Stimulated activated CD8-positive, alpha-beta memory T cell treated with anti-CD3 and anti-CD28 coated beads, Interleukin-4, amount 100 ng/mL, for 48 hours (primary cell): ENCODE measurements at places on chromosomes 13 and 19.

DNA sequence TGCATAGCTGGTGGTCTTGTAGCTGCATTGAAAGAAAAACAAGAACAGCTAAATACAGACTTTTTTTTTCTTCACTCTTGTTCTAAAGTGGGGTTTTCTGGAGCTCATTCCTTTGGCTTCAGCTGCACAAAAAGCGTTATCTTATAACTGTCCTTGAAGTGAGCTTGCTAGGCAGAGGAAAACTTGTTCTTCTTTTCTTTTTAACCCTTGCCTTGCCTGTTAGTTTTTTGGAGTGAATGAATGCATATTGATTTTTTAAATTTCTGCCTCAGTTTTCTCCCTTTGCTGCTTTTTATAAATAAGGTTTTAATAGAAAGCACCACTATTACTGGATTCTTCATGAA is 1.5 kb downstream of the ZNF765 start:
- DNase-seq, result no peak

GRCh38 chr13:50592412-50593155 is 250.9 kb downstream of the DLEU7 start:
- DNase-seq, result no peak

- no peak for DNase-seq
Observed at GRCh38 chr13:48096670-48097069, 1.8 kb upstream of the MED4 start.

DNA sequence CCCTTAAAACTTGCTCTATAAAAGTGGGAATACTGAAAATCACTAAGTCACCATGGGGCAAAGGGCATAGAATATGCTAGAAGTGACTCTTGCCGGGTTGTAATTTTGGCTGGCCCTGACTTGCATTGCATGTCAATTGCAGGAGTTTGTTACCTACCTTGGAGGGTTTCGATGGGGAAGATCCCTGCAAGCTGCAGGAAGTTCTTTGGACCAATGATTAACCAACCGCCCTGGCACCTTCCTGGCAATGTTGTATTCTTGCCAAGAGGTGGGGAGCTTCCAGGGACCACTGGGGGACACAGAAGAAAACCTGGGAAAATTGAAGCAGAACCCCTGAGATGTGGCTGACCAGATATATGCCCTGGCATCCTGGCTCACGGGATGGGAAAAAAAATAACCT is 235.8 kb downstream of the B3GLCT start:
- DNase-seq, result no peak

DNA sequence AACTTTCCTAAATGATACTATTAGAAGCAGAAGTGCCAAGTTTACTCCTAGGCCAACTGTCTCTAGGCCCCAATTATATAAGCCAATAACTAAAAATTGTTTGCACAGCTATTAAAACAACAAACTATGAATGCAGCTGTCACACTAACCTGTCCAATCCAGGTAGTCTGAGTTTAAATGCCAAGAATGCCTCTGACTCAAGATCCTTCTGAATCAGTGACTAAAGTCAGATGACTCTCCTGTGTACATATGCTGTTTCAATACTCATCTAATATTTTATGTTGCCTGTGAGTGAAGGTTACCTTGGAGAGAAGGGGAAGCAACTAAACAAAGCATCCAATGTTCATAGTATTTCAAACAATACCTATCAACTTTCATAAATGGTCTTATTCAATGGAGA is 257.0 kb downstream of the ENOX1 start:
- DNase-seq, result no peak

GRCh38 chr13:34357435-34358232 is 539.7 kb downstream of the RFC3 start:
- DNase-seq, result no peak

- no peak for DNase-seq
Observed at GRCh38 chr19:40666803-40667438, 23.5 kb downstream of the NUMBL start.

- peak; percentile 89 for DNase-seq
Observed at GRCh38 chr19:53537521-53538377, at the start of gene ZNF331. Gene ZNF331 (plus strand): TSS chr19:53538145. CDS start chr19:53569377, 31,232 bp downstream.

DNA sequence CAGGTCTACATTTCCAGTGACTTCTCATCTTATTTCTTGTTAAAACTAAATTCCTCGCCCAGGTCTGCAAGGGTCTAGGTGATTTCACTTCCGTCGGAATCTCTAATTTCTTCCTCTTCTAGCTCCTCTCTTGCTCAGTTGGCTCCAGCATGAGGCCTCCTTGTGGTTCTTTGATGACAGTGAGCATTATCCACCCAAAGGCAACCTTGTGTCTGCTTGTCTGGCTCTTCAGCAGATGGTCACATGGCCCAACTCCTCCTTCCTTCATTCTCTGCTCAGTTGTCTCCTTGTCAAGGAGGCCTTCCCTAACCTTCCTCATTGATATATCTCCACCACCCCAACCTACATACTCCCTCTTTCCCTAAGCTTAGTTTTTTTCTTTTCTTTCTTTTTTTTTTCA is 1391.4 kb downstream of the EFNB2 start:
- DNase-seq, result no peak

DNA sequence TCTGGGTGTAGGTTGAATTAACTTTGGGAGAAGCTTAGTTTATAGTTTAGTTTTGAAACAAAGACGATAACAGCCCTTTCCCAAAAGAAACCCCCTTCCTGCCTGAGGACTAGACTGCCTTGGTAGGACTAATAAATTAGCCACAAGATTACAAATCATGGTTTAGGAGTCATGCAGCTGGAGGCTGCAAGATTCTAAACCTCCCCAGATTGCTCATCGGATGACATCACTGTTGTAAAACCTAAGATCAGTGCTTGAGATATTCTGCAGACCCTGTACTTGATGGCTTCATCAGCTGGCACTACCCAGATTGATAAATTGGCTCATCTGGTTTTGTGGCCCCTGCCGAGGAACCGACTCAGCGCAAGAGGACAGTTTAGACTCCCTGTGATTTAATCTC is 35.9 kb upstream of the MPHOSPH8 start:
- no peak for DNase-seq

- no peak for DNase-seq
Observed at GRCh38 chr19:53389978-53390377, 5.0 kb upstream of the ZNF765 start.

GRCh38 chr19:7505682-7506384 is 10.1 kb upstream of the ZNF358 start:
- peak; percentile 58 for DNase-seq

GRCh38 chr19:7989071-7989575 is 16.3 kb downstream of the ELAVL1 start:
- DNase-seq, result no peak

- peak; percentile 72 for DNase-seq
Observed at GRCh38 chr19:10086591-10087192, 575 bp downstream of the SHFL start.

DNA sequence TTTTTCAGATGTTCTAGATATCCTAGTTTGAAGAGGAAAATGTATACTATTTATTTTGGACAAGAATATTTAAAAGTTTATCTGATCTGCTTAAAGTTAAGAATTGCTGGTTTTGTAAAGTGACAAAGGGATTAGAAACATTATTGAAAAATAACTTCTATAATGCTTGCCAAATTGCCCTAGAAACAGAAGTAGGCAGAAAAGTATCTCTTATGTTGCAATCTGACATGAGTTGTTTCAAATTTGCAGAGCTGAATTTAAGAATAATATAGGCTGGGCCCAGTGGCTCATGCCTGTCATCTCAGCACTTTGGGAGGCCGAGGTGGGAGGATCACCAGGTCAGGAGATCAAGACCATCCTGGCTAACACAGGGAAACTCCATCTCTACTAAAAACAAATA is 777.1 kb downstream of the LIG4 start:
- DNase-seq, result no peak

DNA sequence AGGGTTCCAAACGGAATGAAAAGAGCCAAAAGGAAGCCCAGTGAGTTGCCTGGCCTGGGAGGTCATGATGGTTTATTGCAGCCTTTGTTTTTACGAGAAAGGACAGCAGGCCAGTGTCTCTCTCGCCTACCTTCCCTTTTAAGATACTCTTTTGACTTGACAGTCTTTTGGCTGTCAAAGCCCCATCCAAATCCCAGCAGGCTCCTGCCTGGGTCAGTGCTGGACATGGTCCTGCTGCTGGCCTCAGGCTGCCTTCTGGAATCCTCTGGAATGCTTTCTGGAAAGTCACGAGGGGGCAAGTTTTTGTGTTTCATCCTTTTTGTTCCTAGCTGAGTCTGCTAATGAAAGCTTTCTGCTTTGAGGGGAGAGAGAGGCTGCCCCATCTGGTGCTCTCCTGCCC is 444.8 kb downstream of the OLFM4 start:
- no peak for DNase-seq

DNA sequence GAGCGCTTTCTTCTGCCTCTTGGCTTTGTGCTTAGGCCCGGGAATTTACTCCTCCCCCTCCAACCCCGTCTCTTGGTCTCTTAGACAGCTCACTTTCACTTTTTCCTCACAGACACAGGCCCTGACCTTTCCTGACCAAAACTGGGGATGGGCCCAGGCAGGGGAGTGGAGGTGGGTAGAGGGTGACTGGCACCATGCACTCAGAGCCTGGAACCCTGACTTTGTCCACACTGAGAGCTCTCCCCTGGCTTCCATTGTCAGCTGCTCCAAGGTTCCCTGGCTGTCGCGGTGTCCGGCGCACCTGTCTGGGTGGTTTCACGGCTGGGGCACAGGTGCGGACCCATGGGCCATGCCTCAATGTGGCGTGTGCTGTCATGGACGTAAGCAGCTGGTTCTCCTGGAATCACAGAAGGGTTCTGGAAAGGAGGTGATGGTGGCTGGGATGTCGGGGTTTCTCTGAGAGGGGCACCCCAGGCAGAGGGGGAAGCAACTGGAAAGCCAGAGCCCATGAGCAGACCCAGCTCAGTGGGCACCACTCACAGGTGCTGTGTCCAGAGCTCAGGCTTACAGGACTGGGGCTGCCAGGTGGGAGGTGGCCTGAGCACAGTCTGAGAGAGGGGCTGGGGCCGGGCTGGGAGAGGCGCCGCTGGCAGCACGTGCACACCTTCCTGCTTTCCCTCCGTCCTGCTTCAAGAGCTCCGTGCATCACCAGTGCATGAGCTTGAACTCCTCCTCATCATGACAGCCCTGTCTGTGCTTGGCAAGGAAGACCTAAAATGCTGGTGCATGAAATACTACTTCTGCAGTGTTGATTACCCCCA is 28.0 kb upstream of the C1QTNF9 start:
- DNase-seq, result no peak

- DNase-seq, result no peak
Observed at GRCh38 chr13:25046985-25047511, 48.9 kb upstream of the PABPC3 start.

GRCh38 chr13:98273067-98273823 is 96.2 kb upstream of the RNF113B start:
- DNase-seq, result no peak

DNA sequence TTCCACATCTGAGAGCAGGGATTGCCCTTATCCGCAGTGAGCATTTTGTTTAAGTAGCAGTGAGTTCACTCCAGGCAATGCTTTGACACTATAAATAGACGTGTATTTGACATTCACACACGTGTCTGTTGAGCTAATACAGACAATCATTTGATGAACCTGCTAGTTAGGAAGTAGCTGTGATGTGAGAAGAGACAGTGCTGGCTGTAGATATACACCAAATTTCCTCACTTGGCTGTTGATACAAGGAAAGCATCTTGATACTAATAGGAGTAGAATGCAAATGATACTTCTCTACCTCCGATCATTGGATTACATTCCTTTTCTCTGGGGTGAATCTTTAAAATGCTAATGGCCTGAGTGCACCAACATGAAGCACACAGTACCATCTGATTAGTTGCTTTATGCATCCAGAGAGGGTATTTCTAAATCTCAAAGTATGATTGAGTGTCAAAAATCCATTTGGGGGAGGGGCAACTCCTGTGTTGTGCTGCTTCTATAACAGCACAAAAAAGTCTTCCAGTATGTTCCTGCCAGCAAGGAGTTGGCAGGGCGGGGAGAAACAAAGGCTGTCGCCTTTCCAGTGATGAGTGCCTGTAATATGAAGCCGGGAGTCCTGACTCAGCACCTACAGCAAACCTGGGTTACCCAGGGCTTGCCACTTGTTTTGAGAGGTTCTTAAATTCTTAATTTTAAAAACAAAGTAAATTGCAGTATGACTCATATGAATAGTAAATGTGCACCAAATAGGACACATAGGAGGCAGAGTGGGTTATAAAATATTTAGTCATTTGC is 7.0 kb downstream of the CUL4A start:
- no peak for DNase-seq

DNA sequence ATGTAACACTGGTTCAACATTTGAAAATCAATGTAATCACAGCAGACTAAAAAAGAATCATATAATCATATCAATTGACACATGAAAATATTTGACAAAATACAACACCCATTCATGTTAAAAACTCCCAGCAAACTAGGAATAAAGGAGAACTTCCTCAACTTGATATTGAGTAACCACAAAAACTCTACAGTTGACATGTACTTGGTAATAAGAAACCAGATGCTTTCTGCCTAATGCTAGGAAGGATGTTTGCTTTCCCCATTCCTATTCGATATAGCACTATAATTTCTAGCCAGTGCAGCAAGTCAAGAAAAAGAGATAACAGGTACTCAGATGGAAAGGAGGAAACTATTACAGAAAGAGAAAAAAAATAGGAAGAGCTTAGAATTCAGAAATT is 26.9 kb downstream of the UFM1 start:
- no peak for DNase-seq

- no peak for DNase-seq
Observed at GRCh38 chr13:91450913-91451312, 52.5 kb downstream of the GPC5 start.

DNA sequence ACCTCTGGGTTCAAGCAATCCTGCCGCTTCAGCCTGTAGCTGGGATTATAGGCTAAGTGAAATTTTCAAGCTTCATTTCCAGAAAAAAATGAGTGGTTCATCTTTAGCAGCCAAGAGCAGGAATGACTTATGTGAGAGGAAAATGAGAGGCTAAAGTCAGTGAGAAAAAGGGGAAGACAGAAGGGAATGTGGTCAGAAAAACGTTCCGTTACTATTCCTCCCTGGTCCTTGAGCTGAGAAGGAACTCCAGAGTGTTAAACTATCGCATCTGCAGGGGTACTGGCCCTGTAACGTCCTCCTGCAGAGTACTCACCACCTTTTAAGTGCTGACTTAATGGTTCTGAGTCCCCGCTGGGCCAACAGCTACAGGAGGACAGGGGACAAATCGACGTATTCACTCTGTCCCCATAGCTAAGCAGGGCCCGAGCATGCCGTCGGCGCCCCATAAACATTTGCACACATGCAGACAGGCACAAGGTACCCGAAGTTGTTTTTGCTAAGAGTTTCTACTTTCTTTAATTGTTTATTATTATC is 88.1 kb downstream of the FLT1 start:
- no peak for DNase-seq

DNA sequence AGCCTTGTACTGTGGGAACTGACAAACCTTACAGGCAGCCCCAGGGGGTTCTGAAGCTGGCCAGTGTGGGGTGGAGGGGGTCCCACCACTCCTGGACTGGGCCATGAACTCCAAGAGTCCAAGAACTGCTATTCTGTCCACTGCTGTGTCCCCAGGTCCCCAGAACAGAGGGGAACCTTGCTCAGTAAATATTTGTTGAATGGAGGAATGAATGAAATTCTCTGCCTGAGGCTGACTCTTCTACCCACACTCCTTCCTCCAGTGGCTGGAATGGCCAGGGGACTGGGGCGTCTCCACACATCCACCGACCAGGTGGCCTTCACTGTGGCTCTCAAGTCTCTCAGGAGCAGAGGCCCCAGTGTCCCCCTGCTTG is 11.6 kb downstream of the WIZ start:
- no peak for DNase-seq

GRCh38 chr13:102504002-102504401 is 92.8 kb upstream of the TPP2 start:
- no peak for DNase-seq

GRCh38 chr13:107712145-107712860 is 503.0 kb downstream of the LIG4 start:
- no peak for DNase-seq

GRCh38 chr13:31346891-31347290 is 147.1 kb downstream of the B3GLCT start:
- no peak for DNase-seq
